Activated naive CD4-positive, alpha-beta T cell treated with anti-CD3 and anti-CD28 coated beads for 36 hours (primary cell): ENCODE measurements at places on chromosomes 2 and 18.

DNA sequence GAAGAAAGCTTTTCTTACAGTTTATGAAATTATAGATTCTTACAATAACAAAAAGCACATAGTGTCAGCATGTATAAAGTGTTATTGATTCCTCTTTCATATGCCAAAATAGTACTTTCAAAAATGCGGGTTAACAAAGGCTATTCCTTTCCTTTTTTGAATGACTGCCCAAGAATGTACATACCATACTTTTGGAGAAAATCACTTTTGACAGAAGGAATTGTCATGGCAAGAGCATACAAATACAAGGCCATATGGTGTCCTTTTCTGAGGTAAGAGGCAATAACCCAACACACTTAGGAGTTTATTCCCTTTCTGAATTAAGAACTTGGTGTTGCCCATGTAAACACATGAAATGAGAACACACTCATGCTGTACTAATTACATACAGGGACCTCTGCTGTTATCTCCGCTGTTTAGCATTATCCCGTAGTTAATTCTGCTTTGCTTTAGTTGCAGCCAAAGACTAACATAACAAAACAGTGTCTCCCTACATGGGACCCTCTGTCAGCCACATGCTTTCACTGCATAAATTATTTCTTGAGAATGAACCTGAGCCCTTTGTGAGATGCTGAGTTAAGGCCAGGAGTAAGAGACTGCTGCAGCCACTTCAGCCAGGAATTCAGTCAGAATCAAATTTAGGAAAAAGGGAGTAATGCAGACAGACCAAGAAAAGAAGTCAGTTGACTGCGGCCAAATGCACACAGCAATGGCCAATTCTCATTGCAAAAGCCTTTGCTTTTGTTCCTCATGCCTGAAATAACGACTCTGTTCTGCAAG lies 67.0 kb downstream of the CDH2 start:
- no peak for DNase-seq

DNA sequence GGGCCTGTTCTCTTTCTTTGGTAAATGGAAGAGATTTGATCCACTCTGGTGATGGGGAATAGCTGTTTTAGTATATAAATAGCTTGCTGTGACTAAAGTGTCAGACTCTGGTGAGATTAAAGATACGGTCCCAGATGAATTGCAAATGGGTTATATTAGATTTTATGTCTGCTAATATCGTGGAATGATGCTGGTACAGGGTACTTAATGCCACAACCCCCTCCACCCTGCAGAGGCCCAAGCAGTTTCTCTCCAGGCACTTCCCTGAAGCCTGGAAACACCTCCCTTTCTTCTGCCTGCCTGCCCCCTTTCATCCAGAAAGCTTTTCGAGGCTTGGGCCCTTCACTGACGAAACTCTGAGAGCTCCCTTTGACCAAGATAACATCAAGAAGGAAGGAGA lies 21.4 kb upstream of the RFX8 start:
- DNase-seq, result no peak

DNA sequence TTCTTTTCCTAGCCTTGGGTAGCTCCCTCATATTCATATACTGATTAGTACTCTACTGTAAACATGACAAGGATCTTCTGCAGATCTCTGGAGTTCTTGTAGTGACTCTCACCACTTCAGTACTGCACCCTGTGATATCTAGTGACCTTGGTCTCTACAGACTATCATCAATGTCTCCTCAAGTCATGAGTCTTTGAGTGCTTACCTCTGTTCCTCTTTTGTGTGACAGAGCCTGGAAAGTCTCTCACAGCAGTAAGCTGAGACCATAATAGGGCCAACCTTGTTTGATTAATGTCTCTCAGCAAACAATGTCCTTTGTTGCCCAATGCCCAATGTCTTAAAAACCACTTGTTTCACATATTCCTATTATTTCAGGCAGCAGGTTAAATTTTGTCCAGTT lies 34.2 kb upstream of the BAZ2B start:
- DNase-seq, result no peak

DNA sequence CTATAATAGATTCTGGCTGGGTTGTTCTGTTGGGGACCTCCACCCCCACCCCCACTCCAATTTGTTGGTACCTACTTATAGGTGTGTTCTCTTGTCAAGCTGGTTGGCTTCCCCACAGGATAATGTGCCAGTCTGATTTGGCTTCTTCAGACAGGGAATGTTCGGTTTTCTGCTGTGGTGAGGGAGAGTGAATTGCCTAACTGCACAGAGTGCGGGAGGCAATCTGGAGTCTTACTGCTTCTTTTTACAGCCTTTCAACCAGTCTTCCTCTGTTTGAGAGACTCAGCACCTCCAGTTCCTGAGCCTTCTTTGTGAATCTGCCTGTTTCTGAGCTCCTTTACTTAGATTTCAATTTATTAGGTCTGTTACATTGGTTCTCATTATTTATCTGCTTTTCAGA lies 27.4 kb upstream of the SNORC start:
- DNase-seq, result no peak

GRCh38 chr2:198314559-198315153 lies 510.3 kb downstream of the PLCL1 start:
- DNase-seq, result no peak

- DNase-seq, result no peak
Measured at GRCh38 chr2:18903750-18904149, 314.4 kb upstream of the NT5C1B start.

- no peak for DNase-seq
Measured at GRCh38 chr2:238701341-238702206, 146.3 kb upstream of the TWIST2 start.
